ENCODE measurements at places on chromosomes 1 and 21.
A peak's percentile ranks its signal among the peaks of the same experiment; 100 is the strongest.

GRCh38 chr1:53498555-53499131 lies 39.4 kb downstream of the DMRTB1 start:
- no peak for DNase-seq

DNA sequence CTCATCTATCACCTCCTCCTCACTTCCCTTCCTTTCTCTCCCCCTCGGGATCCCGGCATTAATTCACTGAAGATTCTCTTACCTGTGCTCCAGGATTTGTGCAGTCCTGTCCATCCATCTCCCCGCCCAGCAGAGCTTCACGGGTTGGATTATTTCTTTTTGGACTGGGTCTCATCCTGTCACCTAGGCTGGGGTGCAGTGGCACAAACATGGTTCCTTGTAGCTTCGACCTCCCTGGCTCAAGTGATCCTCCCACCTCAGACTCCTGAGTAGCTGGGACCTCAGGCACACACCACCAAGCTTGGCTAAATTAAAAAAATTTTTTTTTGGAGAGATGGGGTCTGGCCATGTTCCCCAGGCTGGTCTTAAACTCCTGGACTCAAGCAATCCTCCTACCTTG lies 12.3 kb upstream of the CSF3R start:
- DNase-seq = no peak

DNA sequence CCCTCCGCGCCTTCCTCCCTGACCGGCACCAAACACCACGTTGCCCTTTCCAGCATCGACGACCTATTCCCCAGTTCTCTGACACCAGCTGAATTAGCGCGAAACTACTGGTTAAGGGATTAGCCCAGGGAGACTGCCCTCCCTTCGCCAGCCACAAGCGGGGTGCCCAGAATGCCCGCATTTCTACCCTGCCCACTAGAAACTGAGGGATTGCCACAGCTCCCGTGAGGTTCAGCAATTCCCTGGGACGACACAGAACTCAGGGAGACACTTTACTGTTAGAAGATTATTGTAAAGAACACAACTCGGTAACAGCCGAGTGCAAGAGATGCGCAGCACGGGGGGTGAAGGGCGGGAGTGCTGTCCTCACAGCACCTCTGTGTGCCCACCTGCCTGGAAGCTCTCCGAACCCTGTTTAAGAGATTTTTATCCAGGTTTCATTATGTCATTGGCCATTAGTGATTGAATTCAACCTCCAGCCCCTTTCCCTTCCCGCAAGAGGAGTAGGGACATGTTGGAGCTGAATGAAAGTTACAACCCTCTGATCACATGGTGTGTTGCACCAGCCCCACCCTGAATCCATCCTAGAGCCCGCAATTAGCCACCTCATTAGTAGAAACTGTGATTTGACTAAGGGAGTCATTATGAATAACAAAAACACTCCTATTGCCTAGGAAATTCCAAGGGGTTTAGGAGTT lies 15.8 kb upstream of the RIPPLY3 start:
- DNase-seq = no peak

DNA sequence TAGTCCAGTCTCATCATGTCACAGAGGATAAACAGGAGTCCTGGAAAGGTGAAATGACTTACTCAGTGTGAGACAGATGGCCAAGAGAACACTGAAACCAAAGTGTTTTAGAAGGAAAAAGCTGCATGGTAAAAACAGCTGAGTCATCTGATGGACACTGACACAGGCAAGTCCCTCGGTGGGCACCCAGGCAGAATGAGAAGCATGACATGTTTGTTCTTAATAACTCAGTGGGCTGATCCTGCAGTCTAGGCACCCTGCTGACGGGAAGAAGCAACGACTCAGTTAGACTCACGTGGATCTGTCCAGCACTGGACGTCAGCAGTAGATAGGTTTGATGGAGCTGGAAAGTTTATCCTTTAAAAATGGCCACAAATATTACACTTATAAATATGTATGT lies 116.9 kb downstream of the RGS7 start:
- no peak for DNase-seq

GRCh38 chr1:87291107-87291506 lies 37.6 kb upstream of the LMO4 start:
- peak; percentile 51 for DNase-seq

GRCh38 chr1:35544976-35545375 lies 12.2 kb downstream of the KIAA0319L start:
- peak; percentile 28 for DNase-seq

DNA sequence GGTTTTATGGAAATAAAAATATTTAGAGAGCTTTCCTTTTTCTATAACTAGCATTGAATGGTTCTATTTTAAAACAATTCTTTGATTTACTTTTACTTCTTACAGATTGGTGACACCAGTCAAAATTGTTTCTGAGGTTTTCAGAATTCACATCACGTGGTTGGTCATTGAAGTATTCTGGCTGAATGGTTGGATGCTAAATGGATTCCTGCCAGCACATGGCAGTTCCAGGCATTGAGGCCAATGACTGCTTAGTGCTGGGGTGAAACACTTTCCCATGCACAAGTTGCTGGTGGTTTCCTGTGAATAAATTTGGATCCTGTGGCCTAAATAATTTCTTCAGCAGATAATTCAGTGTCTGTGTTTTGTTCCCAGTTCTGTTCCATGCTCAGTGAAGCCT lies 20.6 kb downstream of the NCAM2 start:
- no peak for DNase-seq

- DNase-seq = no peak
Observed at GRCh38 chr1:154768456-154769125, 101.5 kb downstream of the KCNN3 start.

DNA sequence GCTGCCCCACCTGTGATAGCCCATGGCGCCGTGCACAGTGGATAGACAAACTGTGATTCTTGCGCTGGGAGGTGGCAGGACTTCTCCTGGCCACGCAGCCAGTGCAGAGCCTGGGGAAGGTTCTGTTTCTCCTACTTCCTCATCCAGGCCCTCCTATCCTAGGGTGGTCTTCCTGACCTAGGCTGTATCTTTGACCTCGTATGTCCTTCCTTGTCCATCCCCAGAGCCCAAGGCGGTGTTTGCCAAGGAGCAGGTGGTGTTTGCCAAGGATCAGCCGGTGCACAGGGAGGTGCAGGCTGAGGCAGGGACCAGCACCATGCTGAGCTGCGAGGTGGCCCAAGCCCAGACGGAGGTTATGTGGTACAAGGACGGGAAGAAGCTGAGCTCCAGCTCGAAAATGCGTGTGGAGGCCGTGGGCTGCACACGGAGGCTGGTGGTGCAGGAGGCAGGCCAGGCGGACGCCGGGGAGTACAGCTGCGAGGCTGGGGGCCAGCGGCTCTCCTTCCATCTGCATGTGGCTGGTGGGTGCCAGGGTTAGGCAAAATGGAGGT lies 63.9 kb downstream of the OBSCN start:
- DNase-seq = no peak

- peak; percentile 63 for DNase-seq
Observed at GRCh38 chr1:151047591-151047924, at the start of gene C1orf56. Gene C1orf56, plus strand, starts transcription at chr1:151047751. Its CDS starts 97 bp downstream, at chr1:151047848.

GRCh38 chr1:205500240-205501233 lies 3.9 kb upstream of the CDK18 start:
- DNase-seq = peak; percentile 43

DNA sequence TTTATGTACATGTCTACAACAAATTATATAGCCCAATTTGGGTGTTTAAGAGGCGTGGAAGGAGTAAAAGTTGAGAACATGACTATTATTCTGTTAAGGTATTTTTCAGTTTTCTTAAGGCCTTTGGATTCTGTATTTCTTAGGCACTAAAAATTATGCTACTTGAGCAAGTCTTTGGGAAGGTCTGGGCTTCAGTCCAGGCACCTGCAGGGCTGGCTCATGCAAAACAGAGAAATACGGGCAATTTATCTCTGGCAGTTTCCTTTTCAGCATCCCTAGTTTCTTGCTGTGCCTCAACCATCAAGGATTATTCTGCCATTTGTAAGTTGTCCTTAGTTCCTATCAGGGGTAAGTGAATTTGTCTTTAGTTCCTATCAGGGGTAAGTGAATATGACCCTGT lies 358.8 kb upstream of the B3GALT2 start:
- DNase-seq = no peak

DNA sequence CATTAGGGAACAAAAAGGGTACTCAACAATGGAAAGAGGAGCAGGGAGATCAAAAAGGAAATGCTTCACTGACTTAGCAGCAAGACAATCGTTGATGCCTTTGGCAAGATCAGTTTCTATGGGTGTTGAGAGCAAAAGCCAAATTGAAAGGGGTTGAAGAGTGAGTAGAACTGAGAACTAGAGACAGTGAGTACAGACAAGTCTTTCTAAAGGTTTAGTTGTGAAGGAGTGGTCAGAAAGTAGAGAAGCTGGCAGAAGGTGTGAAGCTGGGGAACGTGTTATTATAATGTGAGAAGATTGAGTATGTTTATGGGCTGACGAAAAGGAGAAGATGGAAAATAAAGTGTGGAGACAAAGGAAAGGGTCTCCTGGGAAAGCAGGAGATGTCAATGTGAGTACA lies 221.2 kb upstream of the USP25 start:
- DNase-seq = no peak

GRCh38 chr1:62070384-62071011 lies 124.2 kb upstream of the L1TD1 start:
- DNase-seq = no peak

- no peak for DNase-seq
Observed at GRCh38 chr1:234271243-234271606, 102.0 kb upstream of the COA6 start.

DNA sequence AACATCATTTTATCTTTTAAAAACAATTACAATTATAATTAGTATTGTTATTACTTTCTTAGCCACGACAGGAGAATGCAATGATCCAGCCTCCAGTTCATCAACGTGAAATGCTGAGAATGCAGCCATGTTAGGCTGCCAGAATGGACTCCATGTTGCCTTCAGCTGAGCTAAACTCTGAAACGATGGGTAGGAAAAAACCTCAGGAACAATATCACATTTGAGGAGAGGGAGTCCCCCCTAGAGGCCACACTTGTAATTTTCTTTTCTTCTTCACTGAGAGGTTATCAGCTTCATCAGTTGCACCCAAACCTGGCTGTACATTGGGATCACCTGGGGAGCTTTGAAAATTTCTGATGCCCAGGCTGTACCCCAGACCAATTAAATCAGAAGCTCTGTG lies 34.6 kb upstream of the DNAH14 start:
- no peak for DNase-seq

- DNase-seq = no peak
Observed at GRCh38 chr1:50417946-50418599, 5.2 kb downstream of the DMRTA2 start.

DNA sequence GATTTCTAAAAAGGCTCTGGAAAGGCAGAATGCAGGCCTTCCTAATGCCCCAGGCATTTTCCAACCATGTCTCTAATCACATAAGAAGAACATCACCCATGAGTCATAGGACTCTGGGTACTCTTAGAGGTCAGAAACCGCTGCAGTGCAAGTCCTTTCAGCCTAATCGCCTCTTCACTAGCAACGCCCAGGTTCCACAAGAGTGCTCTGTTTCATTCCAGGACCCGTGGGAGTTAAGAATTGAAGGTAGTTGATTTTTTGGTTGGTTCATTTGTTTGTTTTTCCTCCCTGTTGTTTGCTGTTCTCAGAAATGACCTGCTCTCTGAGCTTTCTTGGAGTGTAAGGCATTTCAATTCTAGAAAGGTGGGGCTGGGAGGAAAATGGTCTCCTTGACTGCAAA lies 123.2 kb downstream of the NR5A2 start:
- peak; percentile 95 for DNase-seq

DNA sequence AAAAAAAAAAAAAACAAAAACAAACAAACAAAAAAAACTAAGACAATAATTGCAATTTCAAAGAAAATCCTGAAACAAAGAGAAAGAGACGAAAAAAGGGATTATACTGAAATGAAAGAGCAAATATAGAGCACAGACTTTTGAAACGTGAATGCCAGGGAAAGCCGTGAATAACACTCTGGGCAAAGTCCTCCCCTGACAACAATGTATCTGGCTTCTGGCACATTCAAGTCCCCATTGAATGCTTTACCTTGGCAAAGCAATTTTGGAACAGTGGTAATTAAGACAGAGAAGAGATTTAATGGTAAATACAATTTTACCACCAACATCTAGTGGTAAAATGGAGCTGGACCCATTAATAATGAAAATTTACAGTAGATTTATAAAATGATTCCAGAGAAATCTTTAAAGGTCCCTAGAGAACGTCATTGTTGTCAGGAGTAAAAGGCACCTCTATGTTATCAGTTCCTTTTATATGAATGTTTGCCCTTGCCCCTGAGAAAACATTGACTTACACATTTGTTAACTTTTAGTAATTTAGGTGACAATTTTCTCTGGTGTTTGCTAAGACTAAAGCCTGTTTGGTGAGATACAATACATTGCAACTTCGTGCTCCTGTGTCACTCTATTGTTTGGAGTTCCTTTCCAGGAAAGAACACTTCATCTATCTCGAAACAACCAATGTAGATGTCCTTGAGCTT lies 89.7 kb downstream of the GREM2 start:
- DNase-seq = no peak

DNA sequence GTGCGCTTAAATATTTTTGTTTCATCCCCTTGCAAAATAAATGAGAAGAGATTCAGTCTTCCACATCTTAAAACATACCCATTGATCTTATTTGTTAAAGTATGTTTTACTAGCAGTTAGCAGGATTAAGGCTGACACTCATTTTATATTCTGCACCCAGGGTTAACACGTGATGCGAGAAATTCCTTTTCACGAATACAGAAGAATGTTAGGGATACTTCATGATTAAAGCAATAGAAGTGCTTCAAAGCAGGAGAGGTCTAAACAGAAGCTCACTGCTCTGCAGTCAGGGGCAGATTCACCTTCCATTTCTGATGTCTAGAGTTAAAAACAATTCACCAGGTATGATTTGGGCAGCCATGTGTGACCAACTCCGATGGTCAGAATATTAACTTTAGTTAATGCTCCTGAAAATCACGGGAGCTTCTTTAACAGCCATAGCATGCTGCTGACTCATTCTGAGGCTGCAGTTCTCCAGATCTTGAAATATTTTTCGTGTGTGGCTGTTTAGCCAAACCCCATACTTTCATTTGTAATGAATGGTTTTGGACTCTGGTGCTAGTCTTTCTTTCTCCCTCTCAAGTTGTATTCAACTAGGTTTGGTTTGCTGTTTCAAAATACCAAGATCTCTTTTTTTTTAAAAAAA lies 19.7 kb downstream of the BCAR3 start:
- DNase-seq = peak; percentile 63

GRCh38 chr1:171081763-171082201 lies 8.9 kb upstream of the FMO3 start:
- no peak for DNase-seq

GRCh38 chr1:29591601-29592260 lies 355.4 kb downstream of the PTPRU start:
- no peak for DNase-seq

DNA sequence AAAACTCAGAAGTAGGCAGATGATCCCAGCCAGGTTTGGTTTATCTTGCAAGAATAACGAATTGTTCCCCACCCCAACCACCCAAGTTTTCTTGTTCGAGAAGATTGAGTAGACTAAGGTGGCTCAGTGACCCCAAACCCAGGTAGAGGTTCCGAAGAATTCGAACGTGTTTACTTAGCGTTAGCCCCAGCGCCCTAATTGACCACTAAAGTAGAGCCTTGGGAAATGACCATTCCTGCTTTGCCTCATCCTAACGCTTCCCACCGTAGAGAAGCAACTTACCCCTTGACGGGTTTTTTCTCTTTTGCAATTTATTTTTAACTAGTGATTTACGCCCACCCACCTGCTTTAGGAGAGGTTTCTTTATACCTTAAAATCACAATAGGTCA lies 870 bp downstream of the FBXO28 start:
- no peak for DNase-seq

All from NCI-H226 (cell line).